ENCODE measurements at places on chromosomes 12 and 14.

GRCh38 chr14:81485372-81485771 is 48.3 kb downstream of the SEL1L start:
- no peak for DNase-seq

GRCh38 chr12:102344691-102345090 is 135.7 kb downstream of the IGF1 start:
- peak; percentile 18 for DNase-seq

DNA sequence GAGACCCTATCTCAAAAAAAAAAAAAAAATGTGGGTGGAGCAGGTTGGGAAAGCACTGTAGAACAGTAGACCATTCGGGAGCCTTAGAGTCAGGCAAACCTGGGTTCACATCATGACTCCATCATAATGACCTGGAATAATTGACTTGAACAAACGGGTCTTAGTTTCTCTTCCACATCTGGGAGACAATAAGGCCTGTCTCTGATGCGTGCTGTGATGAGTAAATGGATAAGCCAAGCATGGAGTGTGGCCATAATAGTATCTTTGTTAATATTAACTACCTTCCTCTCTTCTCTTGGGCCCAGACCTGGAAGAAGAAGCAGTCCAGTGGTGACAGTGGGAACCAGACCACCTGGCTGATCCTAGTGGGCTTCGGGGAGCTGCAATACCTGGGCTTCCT is 54.5 kb downstream of the KANSL2 start:
- no peak for DNase-seq

DNA sequence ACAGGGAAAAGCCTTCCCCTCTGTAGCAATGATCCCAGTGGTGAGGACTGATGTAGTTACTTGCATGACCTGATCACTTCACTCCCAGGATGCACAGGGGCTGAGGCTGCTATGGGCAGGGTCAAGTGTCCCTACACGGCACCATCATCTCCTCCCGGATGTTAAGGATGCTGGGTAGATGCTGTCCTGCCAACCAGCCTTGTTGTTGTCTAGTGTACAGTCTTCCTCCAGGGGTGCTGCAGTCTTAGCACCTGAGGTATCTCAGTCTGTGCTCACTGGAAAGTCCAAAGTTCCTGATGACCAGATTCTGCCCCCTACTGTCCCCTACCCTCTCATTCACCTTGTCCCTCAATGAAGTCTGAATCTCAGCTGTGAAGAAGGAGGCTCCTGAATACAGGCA is 20.1 kb downstream of the CPM start:
- no peak for DNase-seq

- no peak for DNase-seq
These were observed 91.8 kb upstream of the KCNA1 start for GRCh38 chr12:4817880-4818279.

DNA sequence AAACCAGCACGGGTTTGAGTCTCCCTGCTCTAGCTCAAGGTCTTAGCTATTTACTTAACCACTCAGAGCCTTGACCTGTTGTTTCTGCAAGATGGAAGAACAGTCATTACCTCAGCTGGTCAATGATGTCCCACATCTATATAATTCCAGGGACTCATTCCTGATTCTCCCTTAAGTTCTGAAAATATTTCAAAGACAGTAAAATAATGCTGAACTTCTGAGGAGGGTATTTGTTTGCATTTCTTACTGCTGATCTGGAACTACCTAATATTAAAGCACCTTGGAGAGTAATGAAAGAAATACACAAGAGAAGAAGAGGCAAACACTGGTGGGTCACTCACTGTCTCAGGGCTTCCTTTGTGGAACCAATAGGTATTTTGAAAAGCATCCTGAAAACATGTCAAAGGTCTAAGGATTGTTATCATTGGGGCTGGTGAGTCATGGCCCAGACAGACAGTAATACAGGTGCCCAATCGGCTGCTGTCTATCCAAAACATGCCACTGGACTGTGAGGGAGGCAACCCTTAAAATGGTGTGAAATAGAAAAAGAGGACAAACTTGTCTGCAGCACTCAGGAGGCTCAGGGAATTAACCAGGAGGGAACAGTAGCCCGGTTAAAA is 88.7 kb upstream of the EGLN3 start:
- DNase-seq, result no peak

DNA sequence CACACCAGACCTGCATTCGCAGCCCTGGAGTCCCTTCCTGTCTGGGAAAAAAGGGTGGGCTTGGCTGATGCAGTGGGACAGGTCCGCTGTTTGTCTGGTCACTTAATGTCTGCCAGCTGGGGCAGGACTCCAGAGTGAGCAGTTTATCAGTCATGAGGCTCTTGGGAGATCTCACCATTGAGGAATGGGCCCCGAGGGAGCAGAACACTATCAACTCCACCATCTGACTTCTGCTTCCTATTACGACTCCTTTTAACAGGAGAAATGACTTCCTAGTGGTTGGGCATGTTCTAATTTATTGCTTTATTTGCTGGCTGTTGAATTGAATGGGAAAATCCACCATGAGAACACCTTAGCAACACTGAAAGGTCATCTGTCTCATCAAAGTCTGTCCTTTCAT is 182.5 kb upstream of the RASSF8 start:
- peak; percentile 68 for DNase-seq

DNA sequence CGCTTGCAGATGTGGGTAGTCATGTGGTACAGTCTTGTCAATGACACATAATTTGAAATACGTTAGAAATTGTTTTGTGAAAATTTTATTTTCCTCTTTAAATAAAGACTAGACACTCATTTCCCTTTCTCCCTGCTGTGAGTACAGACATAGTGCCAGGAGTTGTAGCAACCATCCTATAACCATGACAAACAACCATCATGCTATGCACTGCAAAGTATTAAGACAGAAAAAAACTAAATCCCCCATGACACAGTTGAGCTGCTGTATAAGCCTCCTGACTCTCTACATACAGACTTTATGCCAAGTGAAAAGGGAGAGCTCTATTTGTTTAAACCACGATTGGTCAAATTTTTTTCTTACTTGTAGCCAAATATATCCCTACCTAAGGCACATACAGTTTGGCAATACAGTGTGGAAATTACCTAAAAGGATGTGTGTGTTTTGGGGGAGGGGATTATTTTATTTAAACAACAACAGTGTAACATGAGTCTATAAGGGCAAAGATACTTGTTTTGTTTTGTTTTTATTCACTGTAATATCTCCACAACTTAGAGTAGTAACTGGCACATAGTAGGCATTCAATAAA is 45.0 kb upstream of the KRR1 start:
- DNase-seq, result no peak

DNA sequence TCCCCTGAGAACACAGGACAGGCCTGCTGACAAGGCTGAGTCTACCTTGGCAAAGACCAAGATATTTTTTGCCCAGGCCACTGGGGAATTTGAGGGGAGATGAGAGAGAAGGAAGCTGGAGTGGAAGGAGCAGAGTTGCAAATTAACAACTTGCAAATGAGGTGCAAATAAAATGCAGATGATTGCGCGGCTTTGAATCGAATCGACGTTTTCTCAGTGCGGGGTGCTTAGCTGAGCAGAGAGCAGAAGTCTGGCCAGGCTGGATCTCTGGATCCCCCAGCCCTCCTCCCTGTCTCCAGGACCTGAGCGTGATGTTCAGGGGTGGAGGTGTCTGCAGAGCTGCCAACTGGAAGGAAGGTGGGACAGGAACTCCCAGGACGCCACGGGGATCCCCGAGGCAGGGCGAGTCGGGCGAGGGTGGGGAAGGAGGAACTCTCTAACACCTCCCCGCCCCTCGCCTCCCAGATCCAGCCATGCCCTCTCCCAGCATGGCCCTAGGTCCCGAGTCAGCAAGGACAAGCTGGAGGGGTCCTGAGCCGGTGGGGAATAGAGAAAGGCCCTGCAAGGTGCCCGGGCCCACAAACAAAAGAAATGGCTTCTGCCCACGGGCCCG is 527 bp upstream of the CARMIL3 start:
- DNase-seq, result no peak

DNA sequence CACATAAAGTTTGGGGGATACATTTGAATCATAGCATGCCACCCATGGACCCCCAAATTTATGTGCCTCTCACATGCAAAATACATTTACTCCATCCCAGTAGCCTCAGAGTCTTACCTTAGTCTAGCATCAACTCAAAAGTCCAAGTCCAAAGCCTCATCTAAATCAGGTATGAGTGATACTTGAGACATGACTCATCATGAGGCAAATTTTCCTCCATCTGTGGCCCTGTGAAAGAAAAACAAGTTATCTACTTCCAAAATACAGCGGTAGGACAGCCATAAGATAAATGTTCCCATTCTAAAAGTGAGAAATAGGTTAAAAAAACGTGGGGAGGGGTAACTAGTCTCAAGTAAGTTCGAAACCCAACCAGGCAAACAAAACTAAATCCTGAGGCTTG is 444.2 kb downstream of the SNAPC1 start:
- peak; percentile 26 for DNase-seq

GRCh38 chr12:30796313-30796780 is 41.6 kb upstream of the CAPRIN2 start:
- DNase-seq, result no peak

- DNase-seq, result no peak
These were observed 140.4 kb downstream of the RBM19 start for GRCh38 chr12:113825705-113826104.

DNA sequence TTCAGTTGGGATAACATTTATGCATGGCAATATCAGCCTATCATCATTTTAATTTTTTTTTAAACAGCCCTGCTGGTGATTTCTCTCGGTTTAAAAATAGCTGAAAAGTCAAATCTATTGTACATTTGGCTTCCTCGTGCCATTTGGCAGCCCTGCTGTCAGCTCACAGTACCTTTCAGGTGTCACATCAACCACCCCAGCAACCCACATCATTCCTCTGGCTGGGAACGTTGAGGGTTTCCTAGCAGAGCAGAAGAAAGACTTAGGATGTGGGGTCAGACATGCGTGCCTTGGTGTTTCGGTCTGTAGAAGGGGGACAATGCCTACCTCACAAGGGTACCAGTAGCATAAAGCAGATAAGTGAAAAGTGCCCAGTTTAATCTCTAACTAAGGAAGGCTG is 15.8 kb downstream of the PEBP1 start:
- no peak for DNase-seq

- DNase-seq, result no peak
These were observed 366.3 kb downstream of the AACS start for GRCh38 chr12:125431516-125431915.

DNA sequence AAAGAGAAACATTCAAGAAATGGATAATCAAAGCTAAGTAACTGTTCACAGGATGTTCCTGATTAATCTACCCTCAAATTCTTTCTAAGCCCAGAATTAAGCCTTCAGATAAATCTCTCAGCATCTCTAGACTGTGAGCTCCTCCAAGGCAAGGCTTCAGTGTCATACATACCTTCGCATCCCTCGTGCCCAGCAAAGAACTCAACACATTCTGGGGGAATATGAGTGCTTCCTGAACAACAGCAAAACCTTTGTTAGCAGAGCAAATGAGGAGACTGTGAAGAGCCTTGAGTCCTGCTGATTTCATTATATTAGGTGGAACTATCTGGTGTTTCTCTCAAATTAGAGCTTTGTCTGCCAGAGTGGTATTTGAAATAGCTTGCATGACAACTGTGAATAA is 401.8 kb upstream of the TMPO start:
- DNase-seq, result no peak

- DNase-seq, result peak; percentile 90
These were observed 169.8 kb downstream of the LRIG3 start for GRCh38 chr12:58750484-58750883.

DNA sequence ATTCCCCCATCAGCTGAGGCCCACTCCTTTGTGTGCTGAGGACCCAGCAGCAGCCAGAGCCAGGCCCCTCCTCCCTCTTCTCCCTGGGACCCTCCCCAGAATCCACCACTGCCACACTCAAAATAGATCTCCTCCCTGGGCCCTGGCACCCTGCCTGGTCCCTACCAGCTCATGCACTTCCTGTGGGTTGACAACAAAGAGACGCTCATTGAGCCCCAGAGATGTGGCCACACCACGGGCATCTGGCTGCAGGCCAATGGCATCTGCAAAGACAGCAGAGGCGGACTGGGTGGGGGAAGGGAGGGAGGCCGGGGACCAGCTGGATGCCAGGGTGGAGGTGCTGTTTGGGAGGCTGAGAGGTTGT is 16.0 kb upstream of the ENDOU start:
- no peak for DNase-seq

GRCh38 chr12:20259786-20260185 is 108.6 kb upstream of the PDE3A start:
- DNase-seq, result no peak

GRCh38 chr14:75295061-75295461 is 16.4 kb downstream of the FOS start:
- DNase-seq, result peak; percentile 59

DNA sequence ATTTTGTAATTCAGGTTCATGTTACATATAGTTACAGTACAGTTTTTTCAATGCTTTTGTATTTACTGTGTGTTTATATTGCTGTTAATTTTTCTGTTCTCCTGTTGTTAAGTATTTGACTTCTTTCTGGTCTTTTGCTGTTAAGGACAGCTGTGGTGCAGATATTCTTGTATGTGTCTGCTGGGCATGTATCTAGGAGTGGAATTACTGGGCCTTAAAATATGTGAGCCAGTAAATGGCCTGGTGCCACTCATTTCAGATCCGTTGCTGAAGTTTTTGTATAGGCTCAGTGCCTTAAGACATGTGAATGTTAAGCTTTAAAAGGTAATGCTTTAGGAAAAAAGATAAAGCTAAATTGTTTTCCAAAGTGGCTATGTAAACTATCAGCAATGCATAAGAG is 87.3 kb downstream of the TTLL5 start:
- no peak for DNase-seq
